Dermis blood vessel endothelial cell (primary cell): ENCODE measurements at places on chromosomes 2 and 18. TPM values are rescaled to one million over a fixed set of nuclear protein-coding genes. Genes with fewer than 3 reads are reported as not detected.

Gene TXNDC2
- total RNA-seq: 0.05 TPM in 1 of 2 replicates, not detected in the other

Gene SLC19A3
- total RNA-seq: 0.14 TPM in 1 of 2 replicates, not detected in the other

Gene LHCGR
- not detected in 2 replicates for total RNA-seq

Gene CLEC4F
- 0.09 and 0.34 TPM in 2 replicates for total RNA-seq

Gene SCYGR4
- total RNA-seq: not detected in 2 replicates

Gene SLC8A1
- total RNA-seq: 0.47 and 1.5 TPM in 2 replicates

- no peak for DNase-seq
These were observed 38.5 kb downstream of the PSMG2 start for GRCh38 chr18:12741351-12741750.

DNA sequence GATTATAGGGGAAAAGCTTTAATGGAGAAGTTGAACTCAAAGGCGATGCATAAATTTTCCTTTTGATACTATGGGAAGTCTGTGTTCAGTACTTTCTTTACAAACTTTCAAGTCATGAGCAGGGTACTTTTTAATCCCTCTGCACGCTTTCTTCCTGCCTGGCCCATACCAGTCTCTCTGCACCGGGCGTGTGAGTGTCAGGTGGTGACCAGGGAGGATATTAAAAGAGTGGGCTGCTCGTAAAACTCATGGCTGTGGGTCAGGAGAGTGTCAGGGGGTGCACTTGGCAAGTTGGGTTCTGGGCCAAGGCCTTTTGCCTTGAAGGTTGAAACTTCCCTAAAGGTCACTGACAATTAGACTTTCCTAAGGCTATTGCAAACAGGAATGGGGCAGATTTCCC lies 367.8 kb downstream of the GPD2 start:
- DNase-seq: no peak

GRCh38 chr18:79583426-79583825 lies 96.2 kb upstream of the CTDP1 start:
- no peak for DNase-seq

- DNase-seq: no peak
These were observed 1103.3 kb upstream of the NRXN1 start for GRCh38 chr2:52135235-52135634.

- peak; percentile 96 for DNase-seq
These were observed 337.2 kb downstream of the NBAS start for GRCh38 chr2:15223887-15224286.

GRCh38 chr2:61295981-61296380 lies 134.0 kb downstream of the C2orf74 start:
- DNase-seq: no peak

- peak; percentile 86 for DNase-seq
These were observed 18.0 kb downstream of the MBP start for GRCh38 chr18:77114415-77115191.

- no peak for DNase-seq
These were observed 34.3 kb downstream of the KIF1A start for GRCh38 chr2:240785424-240786335.

DNA sequence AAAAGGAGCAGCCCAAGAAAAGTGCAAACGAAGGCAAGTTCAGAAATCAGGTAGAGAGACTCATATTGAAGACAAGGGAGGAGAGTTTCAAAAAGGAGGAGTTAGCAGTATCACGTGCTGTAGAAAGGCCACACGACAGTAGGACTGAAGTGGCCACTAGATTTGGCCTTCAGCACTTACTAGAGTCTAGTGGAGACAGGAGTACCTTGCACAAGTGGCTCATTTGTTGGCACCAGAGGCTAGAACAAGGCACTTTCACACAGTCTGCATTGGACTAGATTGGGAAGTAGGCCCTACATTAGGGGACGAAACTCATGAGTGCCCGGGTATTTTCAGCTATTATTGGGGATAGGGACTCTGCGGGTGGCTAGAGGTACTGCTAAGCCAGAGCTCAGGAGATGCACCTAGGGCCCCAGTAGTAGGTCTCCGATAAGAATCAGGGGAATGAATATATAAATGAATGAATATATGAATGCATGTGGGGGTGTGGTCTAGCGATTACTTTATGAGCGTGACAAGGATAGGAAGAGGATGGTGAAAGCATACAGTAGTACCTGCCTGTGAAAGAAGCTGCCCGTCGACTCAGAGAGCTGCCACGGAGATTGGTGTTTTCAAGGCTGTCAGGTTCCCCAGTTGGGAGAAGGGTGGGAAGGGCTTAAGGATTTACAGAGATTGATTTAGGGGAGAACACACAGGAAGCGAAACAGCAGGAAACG lies 1.4 kb upstream of the NCOA1 start:
- DNase-seq: no peak

- DNase-seq: no peak
These were observed 41.7 kb downstream of the MYOM1 start for GRCh38 chr18:3177902-3178687.

GRCh38 chr2:74768401-74768914 lies 65.5 kb upstream of the HK2 start:
- DNase-seq: no peak

DNA sequence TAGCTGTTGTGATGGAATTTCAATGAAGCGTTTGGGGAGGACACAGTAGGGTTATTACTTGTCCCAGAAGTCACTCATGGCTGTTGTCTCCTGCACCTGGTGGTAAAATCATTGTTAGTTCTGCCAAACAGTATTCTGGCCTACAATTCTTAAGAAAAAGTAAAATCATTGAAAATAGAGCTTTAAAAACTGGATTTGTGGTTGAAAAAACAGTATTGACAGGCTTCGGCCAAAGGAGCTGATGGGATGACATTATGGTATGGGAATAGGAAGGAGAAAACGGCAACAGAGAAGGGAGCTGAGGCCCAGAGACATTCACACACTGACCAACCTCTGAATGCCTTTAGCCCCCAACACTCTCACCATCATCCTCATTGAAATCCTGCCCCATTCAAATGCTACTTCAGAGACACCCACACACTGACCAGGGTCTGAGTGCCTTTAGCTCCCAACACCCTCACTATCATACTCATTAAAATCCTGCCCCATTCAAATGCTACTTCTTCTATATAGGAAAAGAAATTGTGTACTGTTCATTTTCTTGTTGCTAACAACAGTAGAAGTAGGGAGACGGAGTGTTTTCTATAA lies 114.1 kb upstream of the OSR1 start:
- no peak for DNase-seq

- DNase-seq: no peak
These were observed 158.4 kb downstream of the SP3 start for GRCh38 chr2:173806761-173807160.

DNA sequence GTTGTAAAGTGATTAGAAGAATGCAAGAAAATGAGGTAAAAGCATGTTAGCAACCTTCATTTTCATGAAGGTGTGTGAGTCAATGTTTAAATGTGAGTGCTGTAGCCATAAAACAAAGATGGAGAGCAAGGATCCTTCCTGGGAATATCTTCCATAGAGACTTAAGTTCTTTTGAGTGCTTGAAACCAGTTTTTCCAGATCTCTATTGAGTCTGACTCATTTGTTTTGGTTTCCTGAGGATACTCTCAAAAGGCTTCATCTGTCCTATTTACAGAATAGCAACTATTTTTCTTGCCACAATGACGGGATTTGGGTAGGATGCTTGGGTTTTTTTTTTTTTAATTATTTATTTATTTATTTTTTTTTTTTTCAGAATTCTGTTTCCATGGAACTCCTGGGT lies 45.9 kb upstream of the ASB1 start:
- DNase-seq: peak; percentile 37

DNA sequence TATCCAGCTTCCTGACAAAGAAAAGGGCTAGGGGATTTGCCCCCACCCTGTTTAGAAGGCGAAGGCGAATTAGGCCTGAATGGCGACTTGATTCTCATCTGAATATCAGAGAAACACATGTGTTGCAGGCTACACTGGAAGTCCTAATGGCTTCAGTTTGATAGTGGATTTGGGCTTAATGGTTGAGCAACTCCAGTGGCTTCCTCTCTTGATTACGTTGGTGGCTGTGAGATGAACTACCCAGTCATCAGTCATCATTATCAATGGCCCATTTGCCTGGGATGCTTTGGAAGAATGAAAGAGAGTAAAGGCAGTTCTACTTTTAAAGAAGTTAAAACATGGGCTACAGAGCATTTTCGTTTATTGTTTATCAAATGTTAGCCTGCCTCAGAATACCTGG lies 60.9 kb upstream of the IL1R1 start:
- DNase-seq: no peak

GRCh38 chr2:233039212-233039845 lies 6.9 kb downstream of the NEU2 start:
- DNase-seq: no peak

GRCh38 chr2:116879650-116880160 lies 934.8 kb upstream of the DDX18 start:
- DNase-seq: no peak

DNA sequence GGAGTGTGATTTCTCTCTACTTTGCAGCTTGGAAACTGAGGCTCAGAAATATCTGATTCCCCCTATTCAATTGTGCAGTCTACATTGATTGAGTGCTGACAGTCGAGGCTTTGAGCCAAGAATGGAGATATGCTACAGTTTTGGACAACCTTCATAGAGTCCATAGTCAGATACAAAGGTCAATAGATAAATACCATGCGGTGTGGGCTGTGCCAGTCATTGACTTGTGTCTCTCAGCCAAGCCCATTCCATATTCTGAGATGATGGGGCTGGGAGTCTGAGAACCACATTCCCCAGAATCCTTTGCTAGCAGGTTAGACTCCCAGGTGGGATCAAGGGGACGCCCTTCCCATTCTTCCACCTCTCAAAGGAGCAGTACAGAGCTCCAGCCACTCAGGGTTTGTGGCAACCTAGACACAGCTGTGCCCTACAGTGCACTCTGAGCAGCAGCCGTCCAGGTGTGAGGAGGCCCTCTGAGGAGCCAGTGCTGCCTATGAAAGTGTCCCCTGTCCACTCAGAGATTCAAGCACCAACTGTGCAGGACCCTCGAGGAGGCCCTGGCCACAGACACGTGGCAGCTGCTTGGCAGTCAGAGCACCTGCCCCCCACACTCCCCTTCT lies 348.3 kb downstream of the CYRIA start:
- DNase-seq: no peak

DNA sequence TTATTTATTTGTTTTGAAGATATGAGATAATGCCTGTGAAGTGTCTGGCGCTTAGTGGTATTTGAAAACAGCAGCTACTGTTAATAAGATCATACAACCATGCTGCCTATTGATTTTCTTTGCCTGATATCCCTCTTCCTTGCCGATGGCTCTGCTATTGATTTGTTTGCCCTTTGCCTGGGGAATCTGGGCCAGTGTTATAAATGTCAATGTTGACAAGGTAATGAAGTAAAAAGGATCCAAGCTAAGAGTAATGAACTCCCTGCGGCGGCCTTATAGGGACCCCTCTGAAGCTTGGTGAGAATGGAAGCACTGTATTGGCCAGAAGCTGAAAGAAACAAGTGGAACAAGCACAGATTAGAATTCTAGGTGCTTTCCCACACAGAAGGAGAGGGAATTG lies 854.6 kb downstream of the CNTNAP5 start:
- DNase-seq: no peak
